ENCODE measurements at places on chromosomes 12 and 14.

- peak; percentile 22 for DNase-seq
Observed at GRCh38 chr12:26010293-26010821, 51.9 kb downstream of the RASSF8 start.

DNA sequence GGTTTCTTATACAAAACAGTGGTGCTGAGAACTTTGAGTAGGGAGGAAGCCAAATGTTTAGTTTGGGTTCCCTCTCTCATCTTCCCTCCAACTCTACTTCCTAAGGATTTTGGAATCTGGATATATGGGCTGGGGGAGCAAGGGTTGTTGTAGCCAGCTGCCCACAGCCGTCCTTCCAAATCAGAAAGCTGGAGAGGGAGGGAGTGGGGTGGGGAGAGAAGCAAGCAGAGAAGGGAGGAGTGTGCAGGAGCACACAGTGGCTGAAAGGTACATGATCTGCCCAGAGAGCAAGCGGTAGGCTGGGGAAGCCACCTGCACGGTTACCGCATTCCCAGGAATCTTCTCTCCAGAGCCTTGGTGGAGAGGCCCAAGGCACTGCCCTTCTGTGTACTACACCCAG, 52.7 kb downstream of the IRF2BPL start:
- DNase-seq, result no peak

GRCh38 chr12:68967046-68967445, 34.1 kb upstream of the CPM start:
- no peak for DNase-seq

- peak; percentile 55 for DNase-seq
Observed at GRCh38 chr12:53596920-53597363, 29.2 kb downstream of the ATF7 start.

DNA sequence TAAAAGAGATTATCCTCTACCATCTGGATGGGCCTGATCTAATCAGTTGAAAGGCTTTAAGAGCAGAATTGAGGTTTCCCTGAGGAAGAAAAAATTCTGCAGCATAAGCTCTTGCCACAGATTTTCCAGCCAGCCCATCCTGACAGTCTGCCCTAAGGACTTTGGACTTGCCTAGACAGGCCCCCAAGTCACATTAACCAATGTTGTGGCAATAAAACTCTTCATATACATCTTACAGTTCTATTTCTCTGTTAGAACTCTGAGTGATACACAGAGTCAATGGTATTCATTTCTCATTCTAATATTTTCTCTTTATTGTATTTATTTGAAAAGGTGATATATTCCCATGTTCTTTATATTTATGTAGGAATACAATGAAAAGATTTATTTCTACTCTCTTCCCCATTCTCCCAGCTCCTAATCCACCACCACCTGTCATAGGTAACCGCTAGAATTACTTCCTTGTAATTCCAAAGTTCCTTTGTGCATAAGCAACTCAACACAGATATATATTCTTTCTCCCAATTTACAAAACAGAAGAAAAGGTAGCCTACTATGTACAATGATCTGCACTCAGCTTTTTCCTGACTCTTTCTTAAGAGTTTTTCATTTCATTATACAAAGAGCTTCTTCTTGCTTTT, 182.1 kb downstream of the CAPZA3 start:
- no peak for DNase-seq

GRCh38 chr12:12451098-12451497, 94.2 kb downstream of the BORCS5 start:
- no peak for DNase-seq

DNA sequence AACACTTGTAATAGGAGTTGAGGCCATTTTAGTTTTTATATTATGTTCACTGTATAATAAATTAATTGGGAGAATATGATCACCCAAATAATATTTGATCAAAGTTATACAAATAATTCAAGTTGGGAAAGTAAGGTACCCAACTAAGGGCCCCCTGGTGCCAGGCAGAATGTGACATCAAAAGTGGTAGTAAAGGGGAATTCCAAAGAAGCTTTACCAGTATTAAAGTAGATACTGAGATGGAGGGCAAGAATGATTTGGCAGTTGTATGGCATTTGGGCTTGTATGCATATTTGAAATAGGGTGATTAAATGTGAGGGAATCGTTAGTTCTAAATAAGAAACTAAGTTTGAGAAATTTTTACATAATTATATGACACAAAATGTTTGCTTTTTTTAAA, 17.7 kb downstream of the GXYLT1 start:
- no peak for DNase-seq

DNA sequence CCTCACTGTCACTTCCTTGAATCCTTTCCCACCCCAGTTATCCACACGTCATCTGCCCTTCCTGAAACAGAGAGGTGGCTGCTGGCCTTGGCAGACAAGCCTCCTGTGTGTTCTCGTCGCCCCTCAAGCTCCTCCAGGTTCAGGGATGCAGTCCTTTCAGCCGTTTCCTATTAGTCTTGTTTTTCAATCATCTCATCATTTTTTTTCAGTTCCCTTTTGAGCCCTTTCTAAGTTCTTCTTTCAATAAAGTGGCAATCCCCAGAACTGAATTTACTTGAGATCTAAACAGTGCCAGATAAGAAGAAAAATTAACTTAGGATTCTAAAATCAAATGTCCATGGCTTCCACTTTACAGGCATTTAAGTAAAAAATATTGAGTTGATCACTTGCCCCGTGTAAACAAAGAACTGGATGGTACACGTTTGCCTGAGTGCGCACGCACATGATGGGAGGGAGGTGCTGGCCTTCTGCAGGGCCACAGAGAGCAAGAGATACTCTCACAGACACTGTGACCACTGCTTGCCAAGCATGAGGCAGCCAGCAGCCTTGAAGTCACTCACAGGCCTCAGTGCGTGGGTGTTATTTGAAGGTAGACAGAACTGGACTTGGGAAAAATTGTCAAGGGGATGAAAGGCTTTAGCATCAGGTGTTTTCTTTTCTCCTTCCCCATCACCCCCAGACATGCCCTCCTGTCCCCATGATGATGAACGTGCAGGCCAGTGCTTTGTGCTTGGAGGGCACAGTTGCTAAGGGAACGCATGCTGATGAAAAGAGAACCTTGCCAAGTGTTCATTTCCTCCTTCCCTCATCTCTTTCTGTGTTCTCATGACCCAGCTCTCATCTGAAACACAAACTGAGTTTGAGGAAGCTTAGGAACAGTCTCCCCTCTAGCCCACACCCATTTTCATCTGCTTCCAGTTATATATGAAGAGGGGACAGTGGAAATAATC, 408.3 kb downstream of the EGLN3 start:
- DNase-seq, result no peak

DNA sequence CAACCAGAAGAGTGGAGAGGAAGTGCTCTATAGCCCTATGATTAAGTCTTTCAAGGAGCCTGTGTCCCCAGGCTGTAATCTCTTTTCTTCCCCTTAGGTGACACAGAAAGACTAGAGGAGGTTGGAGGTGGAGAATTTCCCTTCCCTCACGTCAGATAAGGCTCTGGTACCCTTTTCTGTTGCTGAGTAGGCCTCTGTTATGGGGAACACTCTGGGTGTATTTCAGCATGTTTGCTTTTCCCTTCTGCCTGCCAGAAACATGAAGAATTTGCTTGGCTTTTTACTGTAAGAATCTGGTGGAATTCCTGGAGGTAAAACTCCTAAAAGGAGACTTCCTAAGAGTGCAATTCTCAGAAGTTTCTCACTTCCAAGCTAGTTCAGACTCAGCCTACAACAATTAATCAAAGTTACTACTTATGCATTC, 58.3 kb downstream of the SIX1 start:
- no peak for DNase-seq

Data from HFF-Myc (cell line).